ENCODE measurements at places on chromosomes 12 and 14.

DNA sequence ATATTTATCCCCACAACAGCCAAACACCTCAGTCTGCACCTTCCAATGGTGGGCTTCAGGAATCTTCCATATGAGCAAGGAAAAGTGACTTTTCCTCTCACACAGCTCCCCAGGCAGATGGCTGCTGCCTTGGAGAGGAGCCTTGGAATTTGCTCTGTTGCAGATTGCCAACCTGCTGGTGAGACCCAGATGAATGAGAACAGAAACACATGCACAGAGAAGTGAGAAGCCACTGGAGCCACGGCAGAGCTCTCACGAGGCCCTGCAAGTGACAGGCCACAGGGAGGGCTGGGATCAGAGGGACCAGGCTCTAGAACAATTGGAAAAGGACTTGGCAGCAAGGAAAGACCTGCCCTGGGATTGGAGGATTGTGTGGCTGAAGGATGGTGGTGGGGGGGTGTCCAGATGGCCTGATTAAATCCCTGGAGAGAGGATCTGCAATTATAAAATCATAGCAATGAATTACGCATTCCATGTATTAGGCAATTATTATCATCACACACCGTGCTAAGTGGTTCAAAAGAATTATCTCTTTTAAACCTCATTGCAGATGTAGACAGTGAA lies 84.9 kb upstream of the PWP1 start:
- DNase-seq = no peak

DNA sequence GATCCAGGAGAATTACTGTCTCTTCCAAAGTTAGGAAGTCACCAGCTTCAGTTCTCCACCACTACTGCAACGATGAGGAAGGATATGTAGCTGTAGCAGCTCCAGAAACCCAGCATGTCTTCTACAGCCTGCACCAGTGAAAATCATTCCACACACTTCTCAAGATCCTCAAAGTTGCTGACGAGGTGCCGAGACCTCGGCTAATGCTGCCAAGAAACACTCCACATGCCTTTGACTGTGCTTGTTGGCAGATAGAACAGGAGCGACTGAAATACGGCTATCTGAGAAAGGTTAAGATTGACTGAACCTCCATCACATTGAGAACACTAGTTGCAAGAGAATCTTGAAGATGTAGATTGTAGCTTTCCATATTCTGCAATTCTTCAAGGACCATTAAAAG lies 241.9 kb downstream of the PPFIA2 start:
- DNase-seq = no peak

- DNase-seq = no peak
Observed at GRCh38 chr14:78479127-78479780, 309.1 kb downstream of the NRXN3 start.

DNA sequence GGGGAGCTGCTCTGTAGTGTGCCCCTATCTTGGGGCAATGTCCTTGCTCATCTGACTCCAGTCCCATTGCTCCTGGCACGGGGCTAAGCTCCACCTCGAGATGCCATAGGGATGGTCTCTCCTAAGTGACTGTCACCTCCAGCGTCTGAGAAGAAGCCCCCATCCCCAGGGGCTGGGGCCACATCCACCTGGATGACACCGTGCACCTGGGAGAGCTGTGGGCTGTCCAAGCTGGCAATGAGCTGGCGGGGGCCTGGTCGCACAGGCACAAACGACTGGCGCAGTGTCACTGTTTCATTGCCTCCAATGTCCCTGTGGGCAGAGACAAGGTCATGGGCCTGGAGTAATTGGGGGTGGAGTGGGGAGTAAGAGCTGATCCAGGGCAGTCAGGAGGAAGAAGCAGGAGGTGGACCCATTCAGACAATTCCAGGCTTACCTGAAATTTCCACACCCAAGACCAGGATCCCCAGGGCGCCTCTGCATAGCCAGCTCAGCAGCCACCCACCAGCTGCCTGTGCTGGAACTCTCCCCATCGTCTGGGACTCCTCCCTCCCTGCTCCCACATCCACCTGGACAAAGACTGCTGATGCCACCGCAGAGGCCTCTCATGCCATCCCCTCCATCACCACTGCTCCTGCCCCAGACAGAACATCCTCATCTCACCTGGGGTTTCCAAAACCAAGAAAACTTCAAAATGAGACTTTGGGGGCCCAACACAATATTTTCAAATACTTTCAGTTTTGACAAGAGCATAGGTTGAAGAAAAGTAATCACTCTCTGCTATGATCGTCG lies 7.0 kb upstream of the TINF2 start:
- DNase-seq = no peak

DNA sequence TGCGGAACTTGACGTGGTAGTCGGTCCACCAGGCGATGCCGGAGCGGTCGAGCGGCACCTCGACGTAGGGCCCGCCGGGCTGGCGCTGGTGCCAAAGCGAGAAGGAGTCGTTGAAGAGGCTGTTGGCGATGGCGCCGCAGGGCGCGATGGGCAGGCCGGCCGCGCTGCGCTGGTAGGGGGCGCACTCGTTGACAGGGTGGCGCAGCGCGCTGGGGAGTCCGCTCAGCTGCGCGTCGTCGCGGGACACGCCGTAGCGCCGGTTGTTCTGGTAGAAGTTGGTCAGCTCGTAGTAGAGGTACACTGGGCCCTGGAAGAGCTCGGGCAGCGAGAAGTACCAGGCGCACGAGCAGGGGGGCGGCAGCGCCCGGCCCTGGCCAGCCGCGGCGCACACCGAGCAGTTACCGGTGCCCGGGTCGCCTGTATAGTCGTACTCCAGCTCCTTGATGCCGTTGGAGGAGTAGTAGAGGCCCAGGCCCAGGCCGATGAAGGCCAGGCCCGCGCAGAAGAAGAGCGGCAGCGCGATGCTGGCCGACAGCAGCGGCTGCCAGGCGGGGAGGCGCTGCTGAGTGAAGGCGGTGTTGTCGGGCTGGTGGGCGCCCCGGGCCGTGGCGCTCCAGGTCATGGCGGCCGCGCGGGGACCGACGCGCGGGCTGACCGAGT lies 482 bp downstream of the TMEM30B start:
- DNase-seq = no peak

GRCh38 chr12:122063694-122064024 lies 14.9 kb upstream of the MLXIP start:
- no peak for DNase-seq

DNA sequence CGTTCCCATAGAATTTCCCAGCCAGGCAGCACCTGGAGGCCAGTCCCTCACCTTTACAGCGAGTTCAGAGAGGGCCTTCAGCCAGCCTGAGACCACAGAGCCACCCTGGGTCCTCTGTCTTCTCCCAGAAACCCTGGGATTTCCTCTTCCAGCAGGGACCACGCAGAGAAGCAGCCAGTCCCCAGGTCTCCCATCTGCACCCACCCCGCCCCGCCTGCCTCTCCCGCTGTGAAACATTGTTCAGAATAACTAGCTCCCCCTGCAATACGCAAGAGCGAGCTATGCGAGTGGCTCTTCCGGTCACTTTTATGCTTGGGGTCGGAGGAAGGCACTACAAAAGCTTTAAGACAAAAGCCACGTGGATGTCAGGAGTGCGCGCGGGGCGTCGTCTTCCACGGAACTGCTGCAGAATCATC lies 77.8 kb downstream of the SERPINA3 start:
- no peak for DNase-seq

GRCh38 chr12:62888454-62889110 lies 46.4 kb downstream of the PPM1H start:
- no peak for DNase-seq

DNA sequence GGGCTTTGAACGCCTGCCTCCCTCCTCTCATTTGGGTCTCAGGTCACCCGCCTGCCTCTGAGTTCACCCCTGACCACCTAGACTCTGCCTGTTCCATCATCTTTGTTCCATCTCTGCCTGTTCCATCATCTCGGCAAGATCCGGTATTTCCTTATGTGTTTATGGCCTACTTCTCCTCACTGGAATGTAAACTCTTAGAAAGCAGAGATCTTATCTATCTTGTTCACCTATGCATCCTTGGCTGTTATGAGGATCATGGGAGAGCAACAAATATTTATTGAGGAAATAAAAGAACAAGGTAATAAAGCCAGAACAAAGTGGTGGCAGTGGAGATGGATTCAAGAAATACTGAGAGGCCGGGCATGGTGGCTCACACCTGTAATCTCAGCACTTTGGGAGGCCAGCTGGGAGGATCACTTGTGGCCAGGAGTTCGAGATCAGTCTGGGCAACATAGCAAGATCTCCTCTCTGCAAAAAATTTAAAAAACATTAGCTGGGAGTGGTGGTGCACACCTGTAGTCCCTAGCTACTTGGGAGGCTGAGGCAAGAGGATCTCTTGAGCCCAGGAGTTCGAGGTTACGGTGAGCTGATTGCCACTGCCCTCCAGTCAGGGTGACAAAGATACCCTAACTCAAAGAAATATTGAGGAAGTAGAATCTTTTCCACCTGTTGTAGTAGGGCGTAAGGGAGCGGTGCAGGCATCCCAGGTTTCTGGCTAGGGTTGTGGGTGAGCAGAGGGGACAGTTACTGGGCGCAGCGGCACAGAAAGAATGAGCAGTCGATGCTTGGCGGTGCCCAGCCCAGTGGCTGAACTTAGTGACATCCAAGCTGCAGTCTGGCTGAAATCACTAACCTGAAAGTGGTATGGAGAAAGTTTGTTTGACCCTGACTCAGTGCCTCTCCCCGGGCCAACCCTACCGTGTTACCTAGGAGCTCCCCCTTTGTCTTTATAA lies 1.7 kb upstream of the KLC1 start:
- DNase-seq = no peak

DNA sequence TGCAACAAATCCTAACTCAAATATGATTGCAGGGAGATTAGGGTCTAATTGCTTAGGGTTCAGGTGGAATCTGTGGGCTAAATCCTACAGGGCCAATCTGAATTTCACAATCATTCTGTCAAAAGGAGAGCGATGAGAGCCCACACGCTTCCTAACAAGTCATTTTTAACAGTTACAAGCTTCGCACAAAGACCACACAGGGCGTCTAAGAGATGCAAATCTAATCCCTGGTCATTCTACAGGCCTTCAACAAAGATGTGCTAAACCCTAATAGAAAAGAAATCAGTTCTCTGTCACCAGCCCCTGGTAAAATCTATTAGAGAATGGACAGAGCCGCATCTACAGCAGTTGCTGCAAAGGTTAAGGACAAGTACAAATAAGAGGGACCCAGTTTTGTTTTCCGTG lies 15.3 kb downstream of the NKX2-1 start:
- DNase-seq = no peak

GRCh38 chr14:84533181-84533725 lies 996.7 kb upstream of the FLRT2 start:
- DNase-seq = no peak

- no peak for DNase-seq
Observed at GRCh38 chr12:81296556-81297305, 218.9 kb downstream of the ACSS3 start.

- DNase-seq = no peak
Observed at GRCh38 chr12:47226199-47226598, 146.4 kb upstream of the AMIGO2 start.

DNA sequence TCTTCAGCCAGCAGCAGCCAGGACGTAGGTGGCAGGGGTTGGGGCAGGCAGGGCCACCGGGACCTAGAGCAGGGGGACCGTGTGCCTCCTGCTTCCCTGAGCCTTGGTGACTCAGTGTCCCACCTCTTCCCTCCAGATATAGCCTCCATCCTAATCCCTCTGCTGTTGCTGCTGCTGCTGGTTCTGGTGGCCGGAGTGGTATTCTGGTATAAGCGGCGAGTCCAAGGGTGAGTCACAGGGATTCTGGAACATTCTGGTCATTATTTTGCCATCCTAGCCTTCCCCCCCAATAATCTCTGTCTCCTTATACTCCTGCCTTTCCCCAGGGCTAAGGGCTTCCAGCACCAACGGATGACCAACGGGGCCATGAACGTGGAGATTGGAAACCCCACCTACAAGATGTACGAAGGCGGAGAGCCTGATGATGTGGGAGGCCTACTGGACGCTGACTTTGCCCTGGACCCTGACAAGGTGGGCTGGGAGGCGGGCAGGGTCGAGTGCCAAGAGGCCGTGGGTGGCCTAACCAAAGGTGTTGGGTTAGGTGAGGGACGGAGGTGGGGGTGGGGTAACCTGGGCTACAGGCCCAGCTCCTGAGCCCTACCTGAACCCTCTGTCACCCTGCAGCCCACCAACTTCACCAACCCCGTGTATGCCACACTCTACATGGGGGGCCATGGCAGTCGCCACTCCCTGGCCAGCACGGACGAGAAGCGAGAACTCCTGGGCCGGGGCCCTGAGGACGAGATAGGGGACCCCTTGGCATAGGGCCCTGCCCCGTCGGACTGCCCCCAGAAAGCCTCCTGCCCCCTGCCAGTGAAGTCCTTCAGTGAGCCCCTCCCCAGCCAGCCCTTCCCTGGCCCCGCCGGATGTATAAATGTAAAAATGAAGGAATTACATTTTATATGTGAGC lies 4.5 kb upstream of the NXPH4 start:
- no peak for DNase-seq

- no peak for DNase-seq
Observed at GRCh38 chr12:104478396-104479122, 21.8 kb downstream of the CHST11 start.

- DNase-seq = no peak
Observed at GRCh38 chr12:389142-390096, at the start of gene KDM5A. KDM5A (minus strand) TSS chr12:389320; CDS start chr12:389091, 229 bp downstream.

DNA sequence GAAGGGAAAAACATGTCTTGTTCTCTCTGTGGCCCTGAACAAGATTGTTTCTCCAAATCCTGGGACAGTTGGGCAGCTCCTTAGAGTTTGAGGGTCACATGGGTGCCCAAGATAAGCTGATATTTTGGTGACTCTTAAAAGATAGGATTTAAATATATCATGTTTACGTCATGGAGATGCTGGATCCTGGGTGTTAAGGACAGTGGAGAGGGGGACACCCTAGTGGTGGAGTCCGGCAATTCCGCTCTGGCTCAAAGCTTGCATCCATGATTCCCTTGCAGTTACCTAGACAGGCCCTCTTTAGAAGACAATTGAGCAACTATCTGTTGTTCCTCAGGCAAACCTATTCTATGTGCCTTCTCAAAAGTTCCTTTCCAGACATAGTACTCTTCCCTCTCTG lies 101.8 kb downstream of the CMKLR1 start:
- DNase-seq = no peak

- no peak for DNase-seq
Observed at GRCh38 chr12:8556531-8557097, 15.9 kb upstream of the CLEC4E start.

DNA sequence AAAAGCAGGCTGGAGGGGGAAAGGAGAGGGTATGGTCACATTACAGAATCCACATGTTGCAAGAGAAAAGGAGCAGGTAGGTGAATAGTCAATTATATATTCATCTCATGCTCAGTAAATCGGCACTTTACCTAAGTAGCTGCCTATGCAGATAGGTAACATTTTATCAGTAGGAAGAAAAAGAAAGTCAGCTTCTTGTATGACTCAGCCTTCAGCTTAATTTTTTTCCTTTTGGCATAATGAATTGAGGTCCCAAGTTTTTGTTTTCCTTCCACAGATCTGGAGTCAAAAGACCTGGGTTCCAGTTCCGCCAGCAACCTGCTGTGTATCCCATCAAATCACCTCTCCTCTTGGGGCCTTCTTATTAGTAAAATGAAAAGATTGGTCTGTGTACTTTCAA lies 6.0 kb upstream of the ACSM4 start:
- no peak for DNase-seq

DNA sequence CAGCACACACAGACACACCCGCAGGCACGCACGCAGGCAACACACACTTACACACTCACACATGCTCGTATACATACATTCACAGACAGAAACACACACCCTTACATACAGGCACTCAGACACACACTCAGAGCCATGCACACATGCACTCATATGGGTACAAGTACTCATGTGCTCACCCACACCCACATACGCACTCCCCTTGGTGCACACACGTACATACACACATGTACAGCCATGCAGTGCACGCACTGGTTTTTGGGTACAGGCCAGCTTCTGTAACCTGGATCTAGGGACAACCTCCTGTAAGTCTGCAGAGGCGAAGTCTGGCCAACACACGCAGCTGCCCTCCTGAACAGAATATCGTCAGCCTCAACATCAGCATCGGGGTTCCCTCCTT lies 221.3 kb upstream of the RTL1 start:
- DNase-seq = no peak

Data from hypothalamus (tissue), 51 donors.